ENCODE measurements at places on chromosomes 5 and 9.

DNA sequence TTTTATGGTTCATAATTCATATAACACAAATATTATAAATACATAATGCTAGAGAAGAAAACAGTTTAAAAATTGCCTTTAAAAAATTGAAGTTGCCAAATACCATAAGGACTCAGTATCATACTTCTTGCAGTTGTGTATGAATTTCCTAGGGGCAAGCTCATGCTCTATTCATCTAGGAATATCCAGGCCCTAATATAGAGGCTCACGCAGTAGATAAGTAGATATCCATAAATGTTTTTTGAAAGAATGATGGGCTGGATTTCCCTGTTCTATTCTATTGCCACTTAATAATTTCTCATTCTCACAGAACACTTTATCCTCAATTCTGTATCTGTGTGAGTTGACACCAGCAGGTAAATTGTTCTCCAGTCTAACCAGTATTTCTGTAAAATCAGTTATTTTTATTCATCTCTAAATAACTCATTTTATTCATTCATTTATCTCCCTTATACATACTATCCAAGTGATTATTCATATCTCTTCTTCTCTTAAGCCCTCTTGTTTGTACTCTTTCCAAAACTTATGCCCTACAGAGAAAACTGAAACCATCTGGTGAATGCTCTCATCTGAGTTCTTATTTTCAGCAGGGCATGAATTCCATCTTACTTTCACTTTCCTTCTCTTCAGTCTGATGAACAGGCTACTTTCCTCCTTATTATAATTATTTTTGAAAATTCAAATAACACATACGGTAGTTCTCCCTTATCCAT, 97.1 kb downstream of the SLC44A1 start:
- DNase-seq = peak; percentile 47

DNA sequence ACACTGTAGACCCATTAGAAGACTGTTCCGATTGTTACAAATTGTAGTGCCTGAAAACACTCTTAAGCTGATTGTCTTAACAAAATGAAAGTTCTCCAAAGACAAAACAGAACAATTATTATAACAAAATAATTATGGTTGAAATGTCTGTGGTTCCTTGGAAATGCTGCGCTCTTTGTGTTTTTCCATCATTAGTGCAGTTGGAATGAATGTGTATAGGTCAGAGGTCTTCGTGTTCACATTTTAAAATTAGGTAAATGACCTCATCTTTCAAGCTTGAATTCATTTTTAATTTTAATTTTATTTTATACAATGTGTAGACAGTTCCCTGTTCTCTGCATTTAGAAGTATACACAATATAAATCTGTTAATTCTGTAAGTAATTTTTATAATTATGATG, 56.7 kb upstream of the NXNL2 start:
- DNase-seq = no peak

DNA sequence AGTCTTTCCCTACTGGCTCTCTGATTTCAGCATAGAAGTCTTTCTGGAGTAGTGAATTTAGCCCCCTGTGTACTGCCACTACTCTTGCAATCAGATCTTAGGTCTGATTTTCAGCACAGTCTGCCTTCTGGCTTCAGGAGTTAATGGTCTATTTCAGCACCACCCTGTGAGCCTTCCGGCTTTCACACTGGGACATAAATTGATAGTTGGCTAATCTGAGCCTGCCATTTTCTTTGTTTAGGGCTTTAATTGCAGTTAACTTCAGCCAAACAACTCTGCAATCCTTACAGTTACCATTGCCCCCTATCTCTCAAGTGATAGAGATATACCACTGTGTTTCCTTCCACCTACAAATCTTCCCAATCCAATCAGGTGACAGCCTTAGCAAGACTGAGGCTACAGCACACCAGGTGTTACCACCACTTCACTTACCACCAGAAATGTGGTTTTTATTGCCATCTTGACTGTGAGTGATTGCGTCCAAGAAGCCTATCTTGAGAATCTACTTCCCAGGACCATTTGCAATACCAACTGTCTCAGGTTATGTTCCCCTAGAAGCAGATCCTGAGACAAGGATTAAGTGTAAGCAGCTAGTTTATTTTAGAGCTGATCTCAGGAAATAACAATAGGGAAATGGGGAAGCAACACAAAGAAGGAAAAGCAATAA, 51.9 kb upstream of the NEK6 start:
- no peak for DNase-seq

GRCh38 chr9:14373336-14373666, 59.4 kb upstream of the NFIB start:
- DNase-seq = no peak

- DNase-seq = peak; percentile 58
Measured at GRCh38 chr9:97109194-97109811, 70.4 kb upstream of the CTSV start.

- peak; percentile 76 for DNase-seq
Measured at GRCh38 chr5:173753307-173754168, 134.6 kb upstream of the CPEB4 start.

- no peak for DNase-seq
Measured at GRCh38 chr9:135951889-135952663, 9.1 kb downstream of the UBAC1 start.

GRCh38 chr9:1732670-1733069, 282.5 kb upstream of the SMARCA2 start:
- no peak for DNase-seq
